ENCODE measurements at places on chromosomes 6 and 20.
A peak's percentile ranks its signal among the peaks of the same experiment; 100 is the strongest.

- no peak for DNase-seq
Observed at GRCh38 chr20:37657924-37658804, 35.7 kb upstream of the CTNNBL1 start.

- DNase-seq, result peak; percentile 56
Observed at GRCh38 chr20:7770578-7770977, 169.7 kb downstream of the HAO1 start.

DNA sequence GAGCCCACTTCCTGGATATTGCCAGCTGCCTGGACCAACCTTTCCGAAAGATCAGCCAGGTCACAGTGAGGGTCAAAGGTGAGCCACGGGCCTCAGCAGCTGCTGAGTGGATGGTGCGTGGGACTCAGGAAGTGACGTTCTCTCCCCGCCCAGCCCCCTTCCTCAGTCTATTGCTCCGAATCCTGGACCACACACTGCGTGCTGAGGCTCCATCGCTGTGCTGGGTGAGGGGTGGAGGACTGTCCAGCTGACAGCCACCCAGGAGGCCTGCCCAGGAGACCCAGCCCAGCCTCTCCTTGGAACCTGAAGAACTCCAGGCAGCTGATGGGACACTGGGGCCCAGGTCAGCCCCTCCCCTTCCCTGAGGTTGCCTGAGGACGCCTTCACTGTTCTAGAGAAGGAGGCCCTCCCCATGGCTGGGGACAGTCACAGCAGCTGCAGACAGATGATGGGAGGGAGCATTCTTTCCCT is 94.4 kb upstream of the CD93 start:
- DNase-seq, result no peak

- DNase-seq, result no peak
Observed at GRCh38 chr6:84417260-84417659, 189.8 kb upstream of the CEP162 start.

DNA sequence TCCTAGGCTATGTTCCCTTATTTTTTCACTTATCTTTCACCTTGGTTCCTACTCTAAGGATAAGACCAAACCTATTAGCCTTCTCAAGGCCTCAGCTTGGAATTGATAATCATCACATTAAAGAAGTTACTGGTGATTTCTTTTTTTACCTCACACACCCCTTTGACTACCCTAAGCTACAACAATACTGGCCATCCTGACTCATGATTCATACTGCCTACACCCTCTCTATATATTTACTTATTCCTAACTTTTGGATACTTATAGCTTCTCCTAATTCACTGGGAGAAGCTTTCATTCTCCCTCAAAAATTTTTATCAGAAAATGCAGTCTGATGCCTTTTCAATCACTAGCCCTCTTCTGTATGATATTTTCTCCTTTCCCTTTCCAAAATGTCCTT is 256.1 kb downstream of the TBX18 start:
- no peak for DNase-seq

DNA sequence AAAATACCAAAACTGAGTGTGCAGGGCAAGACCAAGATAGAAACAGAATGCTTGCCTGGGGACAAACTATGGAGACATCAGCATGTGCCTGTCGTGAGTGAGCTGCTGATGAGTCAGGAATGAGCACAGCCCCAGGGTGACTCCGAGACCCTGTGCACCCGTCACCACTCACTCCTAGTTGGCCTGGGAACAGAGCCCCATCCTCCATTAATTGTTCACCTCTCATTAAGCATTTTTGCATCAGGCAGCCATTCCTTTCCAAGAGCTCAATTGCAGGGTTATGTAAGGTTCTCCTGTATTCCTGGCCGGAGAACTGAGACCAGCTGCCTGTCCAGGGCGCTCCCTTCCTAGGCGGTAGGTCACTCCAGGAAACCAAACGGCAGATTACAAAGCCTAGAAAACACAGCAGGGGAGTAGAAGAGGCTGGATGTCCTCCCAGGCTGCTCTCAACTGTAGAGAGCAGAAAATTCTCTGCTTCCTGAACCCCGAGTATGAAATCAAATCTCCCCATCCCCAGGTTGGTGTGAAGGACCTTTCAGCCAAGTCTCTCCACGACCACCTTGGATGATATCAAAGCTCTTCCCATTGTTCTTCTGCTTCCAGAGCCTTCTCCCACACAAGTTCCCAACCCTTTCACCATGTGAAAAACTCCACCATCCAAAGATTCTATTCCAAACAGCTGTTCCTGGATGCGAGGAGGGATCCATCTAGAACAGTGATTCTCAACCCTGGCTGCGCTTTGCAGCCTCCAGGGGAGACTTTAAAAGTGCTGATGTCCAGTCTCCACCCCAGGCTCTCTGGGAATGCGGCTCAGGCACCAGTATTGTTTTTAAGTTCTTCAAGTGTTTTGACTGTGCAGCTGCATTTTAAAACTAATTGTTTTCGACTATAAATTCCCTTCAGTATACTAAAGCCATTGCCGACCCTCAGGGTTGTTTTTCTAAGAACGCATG is 532.6 kb upstream of the JARID2 start:
- no peak for DNase-seq

DNA sequence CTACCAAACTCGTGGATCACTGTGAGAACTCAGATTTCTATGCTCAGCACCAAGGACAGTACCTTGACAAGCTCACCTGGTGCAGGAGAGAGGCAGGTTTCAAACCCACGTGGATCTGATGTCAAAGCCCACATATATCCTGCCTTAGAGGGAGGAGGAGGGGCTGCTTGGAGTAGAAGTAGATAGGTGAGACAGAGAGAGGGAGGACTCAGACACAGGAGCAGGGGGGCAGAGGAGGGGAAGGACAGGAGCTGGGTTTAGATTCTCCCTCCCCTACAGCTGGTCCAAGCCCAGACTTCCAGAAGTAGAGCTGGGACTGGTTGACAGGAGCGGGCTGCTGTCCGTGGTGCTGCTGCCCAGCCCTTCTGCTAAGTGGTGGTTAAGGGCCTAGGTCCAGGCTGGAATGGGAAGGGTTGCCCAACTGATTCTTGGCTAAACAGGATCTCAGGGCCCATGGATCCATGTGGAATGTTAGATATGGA is 77.5 kb downstream of the CDH22 start:
- no peak for DNase-seq

DNA sequence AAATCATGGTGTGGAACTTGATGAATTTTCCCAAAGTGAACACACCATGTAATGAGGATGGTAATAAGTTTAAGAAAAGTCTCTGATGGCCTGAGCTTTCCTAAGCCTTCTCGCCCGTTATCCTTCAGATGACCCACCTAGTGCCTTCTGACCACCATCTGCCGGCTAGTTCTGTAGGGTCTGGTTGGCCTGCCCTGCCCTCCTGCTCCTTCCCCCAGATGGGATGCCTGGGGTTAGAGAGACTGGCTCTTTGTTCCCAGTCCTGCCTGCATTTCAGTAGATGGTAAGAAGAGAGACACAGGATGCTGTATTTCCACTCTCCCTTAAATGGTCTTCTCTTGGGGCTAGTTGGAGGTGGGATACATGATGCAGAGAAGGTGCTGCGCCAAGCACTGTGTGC is 43.0 kb downstream of the TIAM2 start:
- DNase-seq, result no peak

- DNase-seq, result no peak
Observed at GRCh38 chr6:11207199-11207968, 25.1 kb downstream of the NEDD9 start.

- DNase-seq, result no peak
Observed at GRCh38 chr20:50118203-50118602, 5.3 kb upstream of the UBE2V1 start.

GRCh38 chr6:11380969-11381744 is 148.7 kb upstream of the NEDD9 start:
- DNase-seq, result no peak

GRCh38 chr6:8888468-8888867 is 453.1 kb upstream of the SLC35B3 start:
- peak; percentile 3 for DNase-seq

DNA sequence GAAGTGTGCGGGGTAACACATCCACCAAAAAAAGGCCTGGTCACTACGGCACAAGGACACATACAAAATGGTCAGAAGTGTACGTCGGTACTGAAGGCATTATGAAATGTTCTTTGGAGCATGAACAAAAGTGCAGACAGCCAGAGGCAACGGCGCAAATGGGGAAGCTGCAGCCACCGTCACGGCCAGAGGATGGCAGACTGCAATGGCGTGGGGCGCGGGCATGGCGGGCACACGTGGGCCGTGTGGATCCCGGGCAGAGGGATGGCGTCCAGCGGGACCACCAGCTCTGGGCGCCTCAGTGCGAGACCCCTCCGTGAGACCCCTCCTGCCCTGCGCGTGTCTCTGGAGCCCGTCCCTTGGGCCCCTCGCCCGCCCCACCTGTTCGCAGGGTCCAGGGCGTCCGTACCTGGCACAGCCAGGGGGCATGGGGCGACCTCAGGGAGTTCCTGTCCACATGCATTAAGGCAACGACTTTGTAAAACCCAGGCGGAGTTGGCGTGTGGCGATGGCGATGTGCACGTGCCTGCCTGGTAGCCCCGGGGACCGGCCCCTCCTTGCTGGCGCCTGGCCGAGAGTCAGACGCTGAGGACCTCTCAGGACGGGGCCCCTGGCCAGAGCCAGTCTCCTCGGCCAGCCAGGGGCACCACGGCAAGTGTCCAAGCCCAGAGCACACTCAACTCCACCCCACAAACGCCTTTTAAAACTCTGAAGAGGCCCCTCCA is 39.5 kb upstream of the CHRNA4 start:
- DNase-seq, result no peak

GRCh38 chr20:36544134-36545018 is 3.1 kb downstream of the MYL9 start:
- no peak for DNase-seq

DNA sequence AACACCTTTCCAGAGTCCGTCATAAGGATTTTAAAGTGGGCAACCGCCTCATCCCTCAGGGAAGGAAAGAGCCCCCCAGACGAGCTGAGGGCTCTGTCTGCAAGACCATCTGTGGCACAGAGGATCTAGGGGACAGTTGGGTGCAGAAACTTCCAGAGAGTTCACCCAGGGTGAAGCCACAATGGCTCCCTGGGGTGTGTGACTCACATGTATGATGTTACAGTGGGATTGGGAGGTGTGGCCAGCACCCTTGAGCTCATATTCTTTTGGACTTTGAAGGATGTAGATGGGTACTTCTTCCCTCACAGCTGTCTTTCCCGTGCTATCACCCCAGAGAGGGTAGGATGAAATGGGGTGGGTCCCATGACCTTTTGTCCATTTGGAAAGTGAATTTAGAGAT is 95.5 kb downstream of the NCR2 start:
- DNase-seq, result no peak

DNA sequence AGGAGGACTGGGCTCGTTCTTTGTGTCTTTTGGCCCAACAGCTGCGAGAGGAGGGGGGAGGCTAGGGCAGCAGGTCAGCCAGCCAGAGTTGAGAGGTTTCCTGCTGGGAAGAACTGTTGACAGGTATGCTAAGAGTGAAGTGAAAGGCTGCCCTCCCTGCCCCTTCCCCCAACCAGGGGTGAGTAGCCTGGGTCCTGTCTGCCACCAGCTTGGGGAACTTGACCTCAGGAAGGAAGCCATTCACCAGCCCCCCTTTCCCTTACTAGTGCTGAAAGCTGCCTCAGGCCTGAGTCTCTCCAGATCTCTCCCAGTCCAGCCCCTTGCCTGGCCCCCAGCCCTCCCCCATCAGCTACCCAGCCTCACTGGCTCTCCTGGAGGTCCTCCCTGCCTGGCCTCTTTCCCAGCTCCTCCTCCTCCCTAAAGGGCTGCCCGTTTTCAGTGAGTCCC is 20.7 kb upstream of the ZNF76 start:
- DNase-seq, result no peak

- no peak for DNase-seq
Observed at GRCh38 chr6:25058941-25059340, 123.2 kb upstream of the RIPOR2 start.

DNA sequence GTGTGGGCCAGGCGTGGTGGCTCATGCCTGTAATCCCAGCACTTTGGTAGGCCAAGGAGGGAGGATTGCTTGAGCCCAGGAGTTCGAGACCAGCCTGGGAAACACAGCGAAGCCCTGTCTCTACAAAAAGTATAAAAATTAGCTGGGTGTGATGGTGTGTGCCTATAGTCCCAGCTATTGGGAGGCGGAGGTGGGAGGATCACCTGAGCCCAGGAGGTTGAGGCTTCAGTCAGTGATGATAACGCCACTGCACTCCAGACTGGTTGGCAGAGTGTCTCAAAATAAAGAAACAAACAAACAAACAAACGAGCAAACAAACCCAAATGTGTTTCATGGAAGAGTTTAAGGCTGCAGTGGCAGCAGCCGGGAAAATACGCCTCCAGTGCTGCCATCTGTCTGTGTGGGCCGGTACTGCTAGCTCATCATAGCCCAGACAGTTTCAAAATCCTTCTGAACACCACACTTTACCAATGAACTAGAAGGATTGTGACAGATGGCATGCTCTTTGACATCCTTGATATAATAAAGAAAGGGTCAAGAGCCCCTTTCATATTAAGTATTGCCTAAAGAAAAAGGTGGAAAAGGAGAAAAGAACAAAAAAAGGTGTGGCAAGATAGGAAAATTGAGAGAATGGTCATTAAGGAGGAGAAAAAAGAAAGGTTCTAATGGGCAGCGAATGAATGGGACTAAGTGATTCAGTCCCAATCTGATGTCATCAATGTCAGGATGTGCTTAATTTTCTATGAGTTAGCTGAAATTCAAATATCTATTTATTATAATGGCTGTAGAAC is 298.6 kb downstream of the SYNE1 start:
- DNase-seq, result peak; percentile 52

Data from activated CD4-positive, alpha-beta T cell treated with anti-CD3 and anti-CD28 coated beads, Interleukin-10, Interleukin-2, amounts not matched to agents 100 ng/mL and 50 ng/mL, durations not matched to agents 16 hours and 8 hours (primary cell).